Osteocyte (in vitro differentiated cells): ENCODE measurements at places on chromosomes 2 and 18. TPM values are rescaled to one million over a fixed set of nuclear protein-coding genes. Genes with fewer than 3 reads are reported as not detected.

DNA sequence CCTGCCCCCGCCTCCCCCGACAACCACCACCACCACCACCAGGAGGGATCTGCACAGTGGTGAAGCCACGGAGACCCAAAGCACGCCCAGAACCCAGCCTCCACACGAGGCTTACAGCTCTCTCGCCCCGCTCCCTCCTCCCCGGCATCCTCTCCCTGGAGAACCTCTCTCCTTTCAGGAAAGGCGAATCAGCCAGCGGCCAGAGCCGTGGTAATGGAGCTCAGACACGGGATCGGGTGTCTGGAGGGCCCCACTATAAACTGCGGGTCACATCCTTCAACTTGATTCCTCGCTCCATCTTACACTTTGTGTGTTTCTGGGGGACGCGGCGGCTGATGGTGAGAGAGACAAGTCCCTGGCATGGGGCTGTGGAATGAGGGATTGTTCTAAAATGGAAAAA is 271.5 kb upstream of the SIX2 start:
- H3K27me3 ChIP-seq, result no peaks in the 10 kb centered on the region
- H3K4me1 ChIP-seq, result peaks cover 52% of the 10 kb centered on the region
- H3K27ac ChIP-seq, result no peak overlapping the region
- DNase-seq, result no peak

ALPP gene
- total RNA-seq, result not detected in 2 replicates

MAPK4 gene
- not detected in 2 replicates for total RNA-seq

G6PC2 gene
- total RNA-seq, result not detected in 2 replicates

DNA sequence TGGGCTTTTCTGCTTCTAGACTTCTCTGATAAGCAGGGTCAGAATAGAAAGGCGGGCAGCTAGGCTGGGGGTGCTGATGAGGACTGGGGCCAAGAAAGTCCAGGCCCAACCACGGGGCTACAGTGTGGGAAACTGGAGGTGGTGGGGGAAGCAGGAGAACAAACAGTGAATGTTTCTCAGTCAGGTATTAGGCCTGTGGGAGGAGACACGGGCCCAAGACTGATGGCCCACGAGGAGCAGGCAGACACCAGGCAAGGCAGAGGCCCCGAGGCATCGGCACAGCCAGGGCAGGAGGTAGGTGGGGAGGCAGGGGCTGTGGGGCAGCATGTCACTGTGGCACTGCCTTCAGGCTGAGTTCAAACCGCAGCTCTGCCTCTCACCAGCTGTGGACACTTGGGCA is 40.7 kb downstream of the KCNIP3 start:
- no peaks in the 10 kb centered on the region for H3K36me3 ChIP-seq
- DNase-seq, result no peak
- no peaks in the 10 kb centered on the region for H3K4me1 ChIP-seq
- H3K27me3 ChIP-seq, result peaks cover 31% of the 10 kb centered on the region
- H3K27ac ChIP-seq, result no peak overlapping the region
- H3K4me3 ChIP-seq, result no peak overlapping the region

GRCh38 chr2:70831861-70832260 is 3.8 kb downstream of the CD207 start:
- H3K27me3 ChIP-seq, result peaks cover 18% of the 10 kb centered on the region
- no peaks in the 10 kb centered on the region for H3K4me1 ChIP-seq
- H3K36me3 ChIP-seq, result no peaks in the 10 kb centered on the region
- H3K27ac ChIP-seq, result no peak overlapping the region
- no peak overlapping the region for H3K4me3 ChIP-seq

KLHL30 gene
- total RNA-seq, result 1.0 and 1.2 TPM in 2 replicates

DNA sequence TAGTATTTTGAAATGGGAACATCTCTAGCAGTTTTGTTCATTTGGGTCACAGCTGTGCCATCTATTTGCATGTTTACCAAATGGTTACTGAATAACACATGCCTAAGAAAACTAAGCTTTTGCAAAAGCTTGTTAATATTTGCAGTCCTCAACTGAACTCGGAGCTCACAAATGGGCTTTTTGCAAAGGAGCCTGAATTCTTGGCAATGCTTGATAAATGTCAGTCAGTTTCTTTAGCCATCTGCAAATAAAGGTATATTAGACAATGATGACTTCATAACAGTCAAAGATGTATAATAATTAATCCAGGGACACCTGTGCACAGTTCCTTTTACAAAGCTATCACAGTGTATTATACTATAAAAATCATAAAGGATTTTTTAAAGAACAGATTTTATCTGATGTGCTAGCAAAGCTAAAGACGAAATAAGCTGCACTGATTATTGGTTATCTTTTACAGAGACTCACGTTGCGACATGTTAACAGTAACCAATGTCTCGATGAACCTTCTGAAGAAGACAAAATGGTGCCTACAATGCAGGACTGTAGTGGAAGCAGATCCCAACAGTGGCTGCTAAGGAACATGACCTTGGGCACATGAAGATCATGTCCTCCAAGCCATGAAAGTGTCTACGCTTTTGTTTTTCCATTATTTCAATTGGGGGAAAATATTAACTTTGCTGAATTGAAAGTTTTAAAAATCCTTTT is 248.4 kb upstream of the KCNJ3 start:
- H3K27ac ChIP-seq, result no peak overlapping the region
- H3K27me3 ChIP-seq, result peaks cover 3% of the 10 kb centered on the region
- no peak for DNase-seq
